ENCODE measurements at places on chromosomes 2 and 18.

- peak; percentile 23 for DNase-seq
These were observed 29.9 kb downstream of the HPCAL1 start for GRCh38 chr2:10332402-10333246.

DNA sequence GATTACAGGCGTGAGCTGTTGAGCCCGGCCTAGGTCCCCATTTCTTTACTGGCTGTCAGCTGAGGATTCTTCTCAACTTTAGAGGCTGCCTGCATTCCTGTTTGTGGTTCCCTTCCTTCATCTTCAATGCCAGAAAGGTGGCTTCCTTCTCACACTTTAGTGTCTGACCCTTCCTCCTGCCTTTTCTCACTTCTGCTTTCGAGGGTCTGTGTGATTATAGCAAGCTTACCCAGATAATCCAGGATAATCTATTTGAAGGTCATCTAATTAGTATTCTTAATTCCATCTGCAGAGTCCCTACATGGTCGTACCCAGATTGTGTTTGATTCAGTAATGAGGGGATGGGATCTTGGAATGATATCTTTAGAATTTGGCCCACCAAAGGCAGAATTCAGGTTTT lies 157.4 kb downstream of the TANC1 start:
- DNase-seq: no peak

GRCh38 chr18:12409469-12409868 lies 1.7 kb downstream of the PRELID3A start:
- no peak for DNase-seq

- no peak for DNase-seq
These were observed 174.2 kb upstream of the GLI2 start for GRCh38 chr2:120561379-120562035.

GRCh38 chr2:205086662-205087061 lies 541.4 kb downstream of the PARD3B start:
- no peak for DNase-seq

DNA sequence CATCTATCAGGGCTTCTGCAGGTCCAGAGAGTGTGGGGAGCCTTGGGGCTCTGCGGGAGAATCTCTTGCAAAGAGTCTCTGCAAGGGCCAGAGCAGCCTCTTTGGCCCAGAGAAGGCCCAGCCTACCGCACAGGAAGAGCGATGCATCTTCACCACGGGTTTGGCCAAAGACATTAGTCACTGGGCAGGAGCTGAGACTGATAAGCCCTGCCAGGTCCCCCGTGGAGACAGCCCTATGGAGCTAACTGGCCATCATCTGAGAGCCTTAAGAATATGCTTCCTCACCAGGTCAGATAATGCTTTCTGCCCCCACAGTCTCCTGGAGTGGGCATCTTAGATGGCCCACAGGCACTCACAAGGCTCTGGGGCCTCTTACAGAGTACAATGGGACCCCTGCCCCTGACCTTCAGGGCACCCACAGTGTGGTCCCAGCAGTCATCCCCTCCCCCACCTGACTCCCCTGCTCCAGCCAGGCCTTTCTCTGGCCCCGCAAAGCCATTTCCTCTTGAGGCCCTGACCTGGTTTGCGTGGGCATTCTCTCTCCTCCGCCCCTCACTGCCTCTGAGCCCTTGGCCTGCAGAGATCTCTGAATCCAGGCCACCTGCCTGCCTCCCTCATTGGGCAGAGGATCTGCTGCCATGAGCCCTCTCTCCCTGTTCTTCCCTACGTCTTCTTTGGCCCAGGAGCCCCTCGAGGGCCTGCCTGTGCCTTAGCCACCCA lies 31.9 kb upstream of the MAPRE3 start:
- no peak for DNase-seq

DNA sequence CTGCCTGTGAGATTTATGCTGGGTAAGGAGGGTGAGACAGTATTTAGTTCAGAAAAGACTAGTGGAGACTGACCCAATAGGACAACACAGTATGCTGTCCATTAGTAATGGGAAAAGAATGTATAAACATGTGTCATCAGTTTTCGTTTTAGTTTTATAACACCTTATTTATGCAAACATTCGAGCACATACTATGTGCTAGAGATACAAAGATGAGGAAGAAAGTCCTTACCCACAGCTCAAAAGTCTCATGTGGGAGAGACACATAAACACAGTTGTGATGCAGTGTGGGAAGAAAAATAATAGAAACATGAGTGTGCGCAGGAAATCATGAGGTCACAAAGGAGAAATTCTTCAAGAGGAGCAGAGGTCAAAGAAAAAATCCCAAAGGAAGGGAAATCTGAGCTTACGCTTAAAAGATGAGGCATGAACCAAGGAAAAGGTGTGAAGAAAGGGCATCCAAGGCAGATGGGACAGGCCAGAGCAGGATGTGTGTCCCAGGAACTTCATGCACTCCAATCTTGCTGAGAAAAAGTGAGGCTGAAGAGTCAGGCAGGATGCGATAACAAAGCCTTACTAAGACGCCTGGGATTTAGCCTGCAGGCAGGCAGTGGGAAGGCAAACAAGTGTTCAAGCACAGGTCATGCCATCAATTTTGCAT lies 8.1 kb downstream of the METTL21A start:
- no peak for DNase-seq

DNA sequence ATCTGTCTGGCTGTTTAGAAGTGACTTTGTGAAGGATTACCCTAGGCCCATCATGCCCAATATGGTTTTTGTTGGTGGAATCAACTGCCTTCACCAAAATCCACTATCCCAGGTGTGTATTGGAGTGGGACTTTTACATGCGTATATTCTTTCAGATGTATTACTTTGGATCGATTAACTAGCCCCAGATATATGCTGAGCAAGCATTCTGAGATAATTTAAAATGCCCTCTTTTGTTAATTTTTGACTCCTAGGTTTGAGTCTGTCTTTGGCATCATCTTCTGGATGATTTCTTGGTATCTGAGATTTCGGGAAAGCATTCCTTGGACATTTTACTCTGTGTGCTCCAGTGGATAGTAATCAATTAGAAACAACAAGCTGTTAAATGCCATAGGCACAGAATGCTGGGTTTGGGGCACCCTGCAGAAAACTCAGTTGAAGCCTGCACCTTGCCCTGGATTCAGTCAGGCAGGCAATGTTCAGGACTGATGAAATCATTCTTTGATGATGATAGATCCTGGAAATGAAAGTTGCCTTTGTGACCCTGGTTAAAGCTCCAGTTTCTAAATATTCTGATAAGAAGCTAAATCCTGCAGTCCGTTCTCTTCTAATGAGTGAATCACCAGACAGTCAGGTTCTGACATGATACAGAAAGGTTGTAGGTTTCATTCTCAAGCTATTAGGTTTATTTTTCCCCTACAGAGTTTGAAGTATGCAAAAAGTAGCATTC lies 1.1 kb downstream of the UGT1A1 start:
- no peak for DNase-seq

DNA sequence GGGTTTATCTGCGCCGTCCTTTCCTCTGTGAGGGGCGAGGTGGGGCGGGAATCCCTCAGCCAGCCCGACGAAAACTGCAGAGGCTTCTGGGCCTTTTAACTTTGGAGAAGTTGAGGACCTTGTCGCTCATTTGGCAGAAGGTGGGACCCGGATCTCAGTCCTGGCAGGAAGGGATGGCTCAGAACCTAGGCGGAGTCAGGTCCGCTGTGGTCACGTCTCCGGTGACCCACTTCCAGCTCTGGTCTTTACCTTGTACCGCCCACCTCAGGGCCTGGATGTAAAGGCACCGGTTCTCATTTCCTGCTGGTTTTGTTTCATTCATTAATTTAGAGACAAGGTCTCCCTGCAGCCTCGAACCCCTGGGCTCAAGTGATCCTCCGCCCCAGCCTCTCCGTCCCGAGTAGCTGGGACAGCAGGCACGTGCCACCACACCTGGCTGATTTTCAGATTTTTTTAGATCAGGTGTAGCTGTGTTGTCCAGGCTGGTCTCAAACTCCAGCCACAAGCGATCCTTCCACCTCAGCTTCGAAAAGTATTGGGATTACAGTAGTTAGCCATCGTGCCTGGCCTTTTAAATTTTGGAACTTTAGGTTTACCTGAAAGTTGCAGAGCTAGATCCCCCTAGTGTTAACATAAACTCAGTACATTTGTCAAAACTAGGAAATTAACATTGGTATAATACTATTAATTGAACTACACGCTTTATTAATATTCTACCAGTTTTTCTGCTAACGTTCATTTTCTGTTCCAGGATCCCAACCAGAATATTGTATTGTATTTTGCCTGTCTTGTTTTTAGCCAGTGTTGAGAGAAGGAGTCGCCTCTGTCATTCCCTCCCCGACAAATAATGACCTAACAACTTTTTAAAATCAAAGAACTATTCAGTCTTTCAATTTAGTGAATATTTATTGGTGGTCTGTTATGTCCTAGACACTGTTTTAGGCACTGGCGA lies 852 bp downstream of the POLI start:
- peak; percentile 66 for DNase-seq

GRCh38 chr2:26891-27290 lies 19.4 kb downstream of the FAM110C start:
- DNase-seq: no peak

DNA sequence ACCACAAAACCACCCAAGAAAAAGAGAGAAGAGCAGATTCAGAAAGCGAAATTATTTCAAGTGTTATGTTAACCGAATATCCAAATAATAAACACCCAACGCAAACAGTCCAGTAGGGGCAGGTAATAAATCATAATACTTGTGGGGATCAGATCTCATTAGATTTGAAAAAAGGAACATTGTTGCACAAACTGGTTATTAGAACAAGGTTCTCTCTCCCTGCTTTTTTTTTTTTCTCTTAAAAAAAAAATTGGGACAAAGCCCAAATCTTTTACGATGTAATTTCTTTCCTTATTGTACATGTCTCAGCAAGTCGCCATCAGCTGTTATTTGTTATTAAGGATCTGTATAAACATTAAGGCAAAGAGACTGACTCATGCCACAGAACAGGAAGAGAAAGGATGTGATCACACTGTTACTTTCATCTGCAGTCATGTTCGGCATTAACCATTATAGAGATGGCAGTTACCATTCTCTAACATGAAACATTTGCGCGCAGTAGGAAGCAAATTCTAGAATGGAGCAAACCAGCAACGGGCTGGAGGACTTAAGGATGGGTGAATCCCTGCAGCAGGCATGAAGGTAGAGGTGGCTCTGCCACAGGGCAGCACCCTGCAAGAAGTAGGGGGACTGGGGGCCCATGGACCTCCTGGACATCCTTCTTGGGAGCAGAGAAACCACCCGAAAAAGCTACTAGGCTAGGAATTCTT lies 42.0 kb downstream of the EPHA4 start:
- peak; percentile 10 for DNase-seq

DNA sequence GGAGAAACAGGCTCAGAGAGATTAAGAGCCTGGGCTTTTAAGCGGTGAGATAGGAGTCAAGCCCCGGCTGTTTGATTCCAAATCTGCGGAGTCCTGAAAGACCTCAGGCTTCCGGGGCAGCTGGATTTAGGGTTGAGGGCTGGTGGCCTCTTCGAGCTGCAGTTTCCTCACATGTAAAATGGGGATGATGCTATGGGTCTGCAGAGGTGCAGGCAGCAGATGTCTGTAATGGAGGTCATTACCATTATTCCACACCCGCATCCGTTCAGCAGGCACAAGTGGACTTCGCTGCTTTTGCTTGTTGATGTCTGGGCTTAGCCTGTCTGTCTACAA lies 175.6 kb upstream of the HS6ST1 start:
- DNase-seq: no peak

DNA sequence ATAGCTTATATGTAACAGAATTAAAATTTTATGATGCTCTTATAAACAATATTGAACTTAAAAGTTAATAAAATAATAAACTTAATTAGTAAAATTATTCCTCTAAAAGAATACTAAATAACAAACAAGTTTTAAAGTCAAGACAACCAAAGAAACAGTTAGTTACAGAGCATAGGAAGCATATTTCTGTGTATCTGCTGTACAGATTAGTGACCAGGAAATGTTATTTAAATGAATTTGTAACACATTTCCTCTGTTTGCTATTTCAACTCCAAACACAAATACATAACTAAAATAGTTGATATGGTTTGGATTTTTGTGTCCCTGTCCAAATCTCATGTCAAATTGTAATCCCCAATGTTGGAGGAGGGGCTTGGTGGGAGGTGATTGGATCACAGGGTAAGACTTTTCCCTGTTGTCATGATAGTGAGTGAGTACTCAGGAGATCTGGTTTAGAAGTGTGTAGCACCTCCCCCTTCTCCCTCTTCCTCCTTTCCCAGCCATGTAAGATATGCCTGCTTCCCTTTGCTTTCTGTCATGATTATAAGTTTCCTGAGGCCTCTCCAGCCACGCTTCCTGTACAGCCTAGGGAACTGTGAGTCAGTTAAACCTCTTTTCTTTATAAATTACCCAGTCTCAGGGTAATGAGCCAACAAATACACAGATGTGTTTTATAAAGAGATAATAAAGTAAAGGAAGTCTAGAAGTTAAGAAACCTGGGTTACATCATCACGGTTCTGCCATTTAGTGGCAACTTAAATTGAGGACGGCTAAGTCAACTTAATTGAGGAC lies 51.8 kb downstream of the ROCK2 start:
- no peak for DNase-seq

GRCh38 chr2:75311993-75312392 lies 112.7 kb upstream of the TACR1 start:
- DNase-seq: no peak

GRCh38 chr18:8366656-8367055 lies 242.6 kb upstream of the RAB12 start:
- DNase-seq: no peak

DNA sequence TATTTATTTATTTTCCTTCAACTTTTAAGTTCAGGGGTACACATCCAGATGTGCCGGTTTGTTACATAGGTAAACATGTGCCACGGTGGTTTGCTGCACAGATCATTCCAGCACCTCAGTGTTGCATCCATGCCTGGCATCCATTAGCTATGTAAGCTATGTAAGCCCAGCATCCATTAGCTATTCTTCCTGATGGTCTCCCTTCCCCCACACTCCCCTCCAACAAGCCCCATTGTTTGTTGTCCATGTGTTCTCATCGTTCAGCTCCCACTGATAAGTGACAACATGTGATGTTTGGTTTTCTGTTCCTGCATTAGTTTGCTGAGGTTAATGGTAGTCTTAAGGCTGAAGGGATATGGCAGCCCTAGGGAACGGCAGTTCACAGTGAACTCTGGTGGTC lies 203.4 kb downstream of the CTNNA2 start:
- no peak for DNase-seq

Measured in activated CD4-positive, alpha-beta T cell treated with anti-CD3 and anti-CD28 coated beads, Interleukin-2, amount 50 U/mL, for 48 hours (primary cell).